ENCODE measurements at places on chromosomes 13 and 19.

DNA sequence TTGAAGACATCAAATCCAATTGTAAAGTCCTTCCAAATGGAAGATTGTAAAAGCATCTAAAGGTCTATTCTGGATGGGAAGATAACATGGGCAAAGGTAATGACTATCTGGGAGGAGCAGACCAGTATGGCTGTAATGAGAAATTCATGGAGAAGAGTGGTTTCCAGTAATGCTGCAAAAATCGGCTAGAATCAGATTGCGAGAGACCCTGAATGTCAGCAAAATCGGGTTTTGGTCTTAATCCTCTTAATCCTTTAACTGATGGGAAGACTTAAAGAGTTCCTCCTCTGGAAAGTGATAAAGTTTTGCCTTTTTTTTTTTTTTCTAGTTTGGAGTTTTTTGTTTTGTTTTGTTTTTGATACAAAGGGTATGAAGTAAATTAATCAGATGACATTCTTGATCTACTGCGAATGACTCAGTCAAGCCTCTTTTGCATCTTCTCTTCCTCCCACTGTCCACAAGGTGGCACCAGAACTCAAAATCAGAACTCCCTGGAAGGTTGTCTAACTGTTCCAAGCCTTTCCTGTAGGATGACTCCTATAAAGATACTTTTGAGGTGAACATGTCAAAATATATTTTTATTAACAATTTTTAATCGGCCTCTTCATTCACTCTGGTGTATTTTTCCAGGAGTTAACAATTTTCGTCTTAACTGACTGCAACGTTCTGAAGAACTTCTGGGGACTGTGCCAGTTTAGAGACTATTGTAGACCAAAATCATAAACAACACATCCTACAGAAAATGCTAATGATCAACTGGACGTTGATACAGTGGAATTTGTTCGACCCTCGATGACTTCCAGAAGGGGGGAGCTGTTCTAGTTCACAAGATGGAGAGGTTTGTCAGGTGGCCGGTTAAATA is 213.3 kb upstream of the MIR17HG start:
- DNase-seq, result peak; percentile 70

- peak; percentile 75 for DNase-seq
Measured at GRCh38 chr19:17681505-17682125, 6.5 kb downstream of the UNC13A start.

- DNase-seq, result no peak
Measured at GRCh38 chr19:39296055-39296645, at the start of gene IFNL1. Gene IFNL1 (plus strand): TSS chr19:39296407. CDS start chr19:39296422, 15 bp downstream.

DNA sequence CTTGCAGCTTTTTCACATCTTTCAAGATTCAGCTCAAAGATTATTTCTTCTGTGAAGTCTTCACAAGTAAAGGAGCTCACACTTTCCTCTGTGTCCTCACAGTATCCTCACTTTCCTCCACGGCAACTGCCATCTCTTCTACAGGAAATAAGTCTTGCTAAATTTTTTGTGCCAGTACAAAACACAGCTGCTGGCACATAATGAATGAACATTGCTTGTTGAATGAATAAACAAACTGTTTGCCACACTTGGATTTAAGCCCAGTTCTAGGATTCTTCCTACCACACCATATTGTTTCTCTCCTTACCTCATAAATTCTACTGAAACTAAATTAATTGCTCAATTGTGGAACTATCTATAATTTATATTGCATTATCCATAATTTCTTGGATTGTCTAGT is 59.5 kb downstream of the RAP2A start:
- no peak for DNase-seq

DNA sequence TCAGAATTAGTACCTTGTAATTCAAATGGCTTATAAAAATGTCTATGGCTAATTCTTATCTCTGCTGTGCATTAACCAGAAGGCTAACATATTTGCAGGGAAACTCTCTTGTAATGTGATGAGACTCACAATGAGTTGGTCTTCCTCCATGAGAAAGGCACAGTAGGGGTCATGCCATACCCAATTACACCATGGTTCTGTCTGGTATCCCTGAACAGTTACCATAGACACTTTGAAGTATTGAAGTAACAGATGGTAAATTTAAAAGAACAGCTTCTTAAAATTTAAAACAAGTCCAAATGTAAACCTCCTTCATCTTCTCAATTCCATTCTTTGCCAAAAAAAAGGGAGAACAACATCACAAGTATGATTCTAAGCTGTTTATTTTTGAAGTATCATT is 22.6 kb upstream of the SLAIN1 start:
- no peak for DNase-seq

Measured in GM23248 (cell line).